Stimulated activated CD4-positive, alpha-beta T cell treated with anti-CD3 and anti-CD28 coated beads, Interleukin-1b, Interleukin-23, amount 100 ng/mL, for 1 hour (primary cell): ENCODE measurements at places on chromosomes 7 and 10.

DNA sequence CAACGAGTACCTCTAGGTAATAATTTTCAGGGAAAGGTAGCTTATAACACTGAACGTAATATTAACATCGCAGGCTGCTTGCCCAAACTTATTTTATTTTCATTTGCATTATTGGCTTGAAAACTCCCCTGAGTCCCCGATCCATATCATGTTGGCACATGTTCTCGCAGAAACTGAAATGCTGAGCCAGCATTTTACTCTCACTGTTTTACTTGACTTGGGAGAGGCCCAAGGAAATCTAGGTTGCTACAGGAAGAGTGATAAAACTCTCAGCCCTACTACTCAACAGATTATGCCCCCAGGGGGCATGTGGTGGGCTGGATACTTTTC is 183.5 kb upstream of the HABP2 start:
- DNase-seq, result no peak

DNA sequence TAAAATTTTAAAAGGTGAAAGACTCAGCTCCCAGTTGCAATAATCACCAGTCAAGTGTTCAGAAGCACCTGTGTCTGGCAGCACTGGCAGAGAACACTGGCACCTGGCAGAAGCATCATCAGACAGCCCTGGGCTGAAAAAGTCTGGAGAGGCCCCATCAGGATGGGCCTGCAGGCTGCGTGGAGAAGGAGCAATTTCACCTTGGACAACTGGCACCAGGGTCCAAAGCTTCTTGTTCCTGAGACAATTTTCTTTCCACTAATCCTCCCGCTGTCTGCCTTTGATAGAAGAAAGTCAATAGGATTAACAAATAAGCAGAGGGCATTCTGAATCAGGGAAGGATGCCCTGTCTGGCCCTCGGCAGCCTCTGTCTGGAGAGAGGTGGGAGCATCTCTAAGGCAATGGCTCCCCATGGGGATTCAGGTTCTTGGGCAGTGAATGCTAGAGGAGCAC is 6.5 kb downstream of the COBL start:
- DNase-seq, result no peak

DNA sequence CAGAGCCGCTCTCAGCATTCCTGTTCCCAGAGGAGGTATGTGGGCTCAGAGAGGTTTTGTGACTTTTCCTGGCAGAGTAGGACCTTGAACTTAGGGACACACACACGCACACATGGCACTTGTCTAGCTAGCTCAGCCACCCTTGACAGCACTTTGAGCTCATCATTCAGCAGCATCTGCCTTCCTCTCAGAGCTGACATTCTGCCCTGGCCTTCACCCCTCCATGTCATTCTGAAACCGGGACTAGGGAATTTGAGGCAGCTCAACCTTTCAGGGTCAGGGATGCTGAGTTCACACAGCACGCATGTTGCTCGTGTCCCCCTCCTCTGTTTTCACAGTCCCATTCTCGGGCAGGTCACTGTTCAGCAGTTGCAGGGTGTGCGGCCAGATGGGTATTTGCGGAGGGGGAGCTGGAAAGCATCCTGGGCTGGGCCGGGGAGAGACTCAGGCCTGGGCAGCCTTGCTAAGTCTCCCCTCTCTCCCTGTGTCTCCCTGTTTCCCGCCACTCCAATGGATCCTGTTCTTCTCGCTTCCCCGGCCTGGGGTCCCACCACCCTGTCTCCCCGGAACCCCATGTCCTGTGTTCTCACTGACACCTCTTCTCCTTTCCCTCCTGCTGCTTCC is 78.0 kb downstream of the COL13A1 start:
- no peak for DNase-seq

- no peak for DNase-seq
Observed at GRCh38 chr10:132558516-132559413, 21.2 kb downstream of the INPP5A start.

GRCh38 chr7:137593115-137593711 is 249.7 kb upstream of the PTN start:
- no peak for DNase-seq

- no peak for DNase-seq
Observed at GRCh38 chr10:11824376-11824775, 1.2 kb downstream of the PROSER2 start.

DNA sequence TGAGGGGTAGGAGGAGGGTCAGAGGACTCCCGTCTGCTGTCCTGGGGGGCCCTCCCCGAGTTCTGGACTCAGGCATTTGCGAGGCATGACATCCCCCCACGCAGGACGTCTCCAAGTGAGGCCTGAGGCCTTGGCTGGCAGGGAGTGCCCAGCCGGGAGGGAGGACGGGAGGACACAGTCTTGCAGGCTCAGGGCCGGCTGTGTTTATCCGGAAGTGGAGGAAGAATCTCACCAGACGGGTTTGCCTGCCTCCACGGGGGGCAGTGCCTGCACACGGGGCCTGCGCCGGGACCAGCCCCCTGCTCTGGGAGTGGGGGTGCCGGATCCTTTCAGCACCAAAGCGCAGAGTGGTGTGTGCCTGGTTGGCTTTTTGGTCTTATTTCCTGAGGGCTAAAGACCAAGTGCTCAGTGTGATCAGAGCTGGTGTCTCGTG is 10.9 kb downstream of the PWWP2B start:
- no peak for DNase-seq

GRCh38 chr7:82164813-82165212 is 278.8 kb downstream of the CACNA2D1 start:
- DNase-seq, result no peak

DNA sequence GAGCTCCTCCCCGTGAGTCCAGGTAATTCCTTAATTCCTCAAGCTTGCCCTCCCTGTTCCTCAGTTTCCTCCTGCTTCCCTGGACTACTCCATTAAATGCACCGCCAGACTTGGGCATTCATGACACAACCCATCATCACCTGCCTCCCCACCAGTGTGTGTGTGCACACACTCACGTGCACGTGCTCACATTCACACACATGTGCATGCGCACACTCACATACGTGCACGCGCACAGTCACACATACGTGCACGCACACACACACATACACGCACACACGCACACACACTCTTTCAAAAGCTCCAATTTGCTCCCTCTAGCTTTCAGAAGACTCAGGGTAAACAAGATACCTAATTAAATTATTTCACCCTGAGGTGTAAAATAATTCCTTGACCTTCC is 216.7 kb downstream of the FAM107B start:
- DNase-seq, result no peak

DNA sequence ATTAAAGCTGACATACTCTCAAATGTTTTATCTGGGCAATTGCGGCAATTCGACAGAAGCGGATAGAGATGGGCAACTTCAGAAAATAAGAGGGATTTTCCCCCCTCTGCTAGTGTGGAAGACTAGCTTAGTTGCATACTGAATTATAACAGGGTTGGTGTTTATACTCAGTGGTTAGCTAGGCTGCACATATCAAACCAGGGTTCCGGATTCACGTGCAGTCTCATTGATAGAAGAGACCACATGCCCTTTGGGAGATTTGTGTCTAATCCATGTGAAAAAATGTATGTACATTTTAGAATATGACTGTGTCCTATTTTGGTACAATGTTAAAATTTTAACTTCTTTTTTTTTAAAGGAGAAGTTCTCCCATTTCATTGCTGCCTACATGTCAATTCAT is 136.9 kb upstream of the FZD1 start:
- no peak for DNase-seq

DNA sequence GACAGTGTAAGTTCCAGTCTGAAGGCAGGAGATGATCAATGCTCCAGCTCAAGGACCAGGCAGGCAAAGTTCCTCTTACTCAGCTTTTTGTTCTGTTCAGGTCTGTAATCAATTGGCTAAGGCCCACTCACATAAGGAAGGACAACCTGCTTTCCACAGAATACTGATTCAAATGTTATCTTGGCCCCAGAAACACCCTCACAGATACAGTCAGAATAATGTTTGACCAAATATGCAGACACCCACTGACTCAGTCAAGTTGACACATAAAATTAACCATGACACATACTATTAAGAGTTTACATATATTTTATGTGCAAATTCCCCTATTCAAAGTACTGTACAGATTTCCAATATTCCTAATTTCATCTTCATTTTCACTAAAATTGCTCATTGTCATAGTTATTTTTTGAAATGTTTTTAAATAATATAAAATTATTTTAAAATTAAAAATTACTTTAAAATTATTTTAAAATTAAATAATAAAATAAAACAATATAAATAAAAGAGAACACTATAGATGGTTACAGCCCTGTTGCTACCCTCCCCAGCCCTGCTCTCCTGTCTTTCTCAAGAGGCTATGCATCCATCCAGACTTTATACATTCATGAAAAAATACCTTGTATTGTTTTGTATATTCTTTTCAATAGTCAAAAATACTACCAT is 59.4 kb downstream of the RAB11FIP2 start:
- DNase-seq, result no peak

DNA sequence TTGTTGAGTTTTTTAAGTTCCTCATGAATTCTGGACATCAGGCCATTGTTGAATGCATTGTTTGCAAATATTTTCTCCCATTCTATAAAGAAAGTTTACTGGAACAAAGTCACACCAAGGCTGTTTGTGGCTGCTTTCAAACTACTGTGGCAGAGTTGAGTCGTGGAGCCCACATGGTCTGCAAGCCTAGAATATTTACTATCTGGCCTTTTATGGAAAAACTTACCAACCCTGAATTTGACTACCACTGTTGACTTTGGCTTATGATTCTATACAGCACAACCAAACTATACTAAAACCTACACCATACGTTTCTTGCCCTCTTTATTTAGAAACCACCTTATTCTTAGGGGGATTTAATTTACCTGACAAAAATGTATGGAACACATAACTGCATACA is 239.1 kb downstream of the KCNMA1 start:
- no peak for DNase-seq

DNA sequence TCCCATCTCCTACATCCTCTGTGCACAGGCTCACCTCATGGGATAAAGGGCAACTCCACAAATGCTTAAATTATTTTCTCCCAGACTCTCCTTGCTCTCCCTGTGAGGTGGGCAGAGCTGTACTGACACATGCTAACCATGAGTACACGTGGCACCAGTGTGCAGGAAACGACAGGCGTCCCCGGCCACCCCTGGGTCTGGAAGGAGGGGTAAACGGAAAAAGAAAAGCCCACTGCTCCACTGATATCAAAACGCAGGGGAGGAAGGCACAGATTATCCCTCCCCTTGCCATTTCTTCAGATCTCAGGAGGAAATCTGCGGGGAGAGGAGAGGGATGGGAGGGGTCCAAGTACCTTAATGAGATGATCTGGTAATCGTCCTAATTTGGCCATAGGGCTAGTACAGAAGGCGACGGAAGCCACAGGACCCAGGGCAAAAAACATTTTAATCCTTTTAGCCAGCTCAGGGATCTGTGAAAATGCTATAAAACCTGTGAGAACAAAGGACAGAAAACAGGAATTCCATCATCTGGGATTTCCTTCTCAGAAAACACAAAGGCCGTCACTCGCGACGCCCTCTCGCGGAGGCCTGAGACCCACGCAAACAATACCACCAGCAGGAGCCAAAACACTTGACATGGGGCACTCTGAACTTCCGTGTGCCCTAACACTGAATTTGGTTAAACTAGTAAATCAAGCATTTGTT is 17.8 kb upstream of the CH25H start:
- no peak for DNase-seq

DNA sequence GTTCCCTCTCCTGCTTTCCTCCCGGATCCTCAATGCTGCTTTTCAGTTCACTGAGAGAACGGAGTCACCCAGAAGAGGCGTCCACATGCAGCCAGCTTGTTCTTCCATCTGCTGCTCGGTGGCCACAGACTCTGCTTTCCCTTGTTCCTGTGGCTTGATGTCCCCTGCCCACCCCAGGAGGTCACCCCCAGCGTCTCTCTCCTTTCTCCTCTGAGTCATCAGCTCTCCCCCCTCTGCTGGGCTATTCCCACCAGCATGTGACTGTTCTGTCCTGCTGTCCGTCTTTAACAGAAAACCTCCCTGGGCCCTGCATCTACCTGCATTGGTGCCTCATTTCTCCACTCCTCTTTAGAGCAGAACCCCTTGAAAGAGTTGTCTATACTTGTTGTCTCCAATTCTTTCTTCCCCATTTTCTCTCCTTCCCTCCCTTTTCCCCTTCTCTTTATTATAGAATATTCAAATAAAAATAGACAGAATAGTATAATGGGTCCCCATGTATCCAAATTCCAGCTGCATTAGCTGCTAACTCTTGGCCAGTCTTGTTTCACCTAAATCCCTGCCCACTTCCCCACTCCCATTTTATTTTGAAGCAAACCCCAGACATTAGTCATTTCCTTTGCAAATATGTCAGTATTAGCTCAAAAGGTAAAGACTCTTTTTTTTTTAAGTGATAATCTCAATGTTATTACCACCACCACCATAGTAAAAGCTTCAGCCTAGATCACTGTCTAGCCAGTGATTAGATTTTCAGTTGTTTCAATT is 4.1 kb downstream of the ZNF282 start:
- DNase-seq, result no peak

- DNase-seq, result no peak
Observed at GRCh38 chr10:5762531-5762930, 50.7 kb downstream of the GDI2 start.

DNA sequence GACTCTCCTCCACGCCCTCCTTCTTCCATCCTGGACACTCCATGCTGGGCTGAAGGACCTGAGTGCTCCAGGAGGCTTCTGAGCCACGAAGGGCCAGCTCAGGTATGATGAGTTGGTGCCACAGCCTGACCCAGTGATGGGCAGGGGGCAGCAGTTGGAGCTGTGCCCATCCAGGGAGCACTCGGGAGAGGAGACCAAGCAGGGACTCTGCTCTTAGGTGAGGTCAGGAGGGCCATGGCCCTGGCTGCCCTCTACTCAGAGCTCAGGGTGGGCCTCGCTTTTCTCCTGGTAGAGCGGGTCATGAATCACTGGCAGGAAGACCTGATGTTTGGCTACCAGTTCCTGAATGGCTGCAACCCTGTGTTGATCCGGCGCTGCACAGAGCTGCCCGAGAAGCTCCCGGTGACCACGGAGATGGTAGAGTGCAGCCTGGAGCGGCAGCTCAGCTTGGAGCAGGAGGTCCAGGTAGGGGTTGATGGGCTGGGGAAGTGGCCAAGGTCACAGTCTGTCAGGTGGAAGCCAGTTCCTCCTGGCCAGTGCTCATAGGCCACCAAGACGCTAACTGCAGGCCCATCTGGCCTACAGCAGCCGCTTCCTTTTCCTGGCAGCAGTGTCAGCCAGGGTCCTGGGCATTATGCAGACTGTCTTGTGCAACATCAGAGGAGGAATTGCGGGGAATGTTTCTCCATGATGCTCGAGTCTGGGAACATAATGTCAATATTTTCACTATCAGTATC is 50.8 kb downstream of the ALOX5 start:
- no peak for DNase-seq

GRCh38 chr10:92313750-92314149 is 22.8 kb downstream of the MARCHF5 start:
- DNase-seq, result no peak
